Bronchial epithelial cell (primary cell): ENCODE measurements at places on chromosomes 16 and 17.

GRCh38 chr16:970386-970765 lies 408 bp downstream of the LMF1 start:
- no peak for DNase-seq

DNA sequence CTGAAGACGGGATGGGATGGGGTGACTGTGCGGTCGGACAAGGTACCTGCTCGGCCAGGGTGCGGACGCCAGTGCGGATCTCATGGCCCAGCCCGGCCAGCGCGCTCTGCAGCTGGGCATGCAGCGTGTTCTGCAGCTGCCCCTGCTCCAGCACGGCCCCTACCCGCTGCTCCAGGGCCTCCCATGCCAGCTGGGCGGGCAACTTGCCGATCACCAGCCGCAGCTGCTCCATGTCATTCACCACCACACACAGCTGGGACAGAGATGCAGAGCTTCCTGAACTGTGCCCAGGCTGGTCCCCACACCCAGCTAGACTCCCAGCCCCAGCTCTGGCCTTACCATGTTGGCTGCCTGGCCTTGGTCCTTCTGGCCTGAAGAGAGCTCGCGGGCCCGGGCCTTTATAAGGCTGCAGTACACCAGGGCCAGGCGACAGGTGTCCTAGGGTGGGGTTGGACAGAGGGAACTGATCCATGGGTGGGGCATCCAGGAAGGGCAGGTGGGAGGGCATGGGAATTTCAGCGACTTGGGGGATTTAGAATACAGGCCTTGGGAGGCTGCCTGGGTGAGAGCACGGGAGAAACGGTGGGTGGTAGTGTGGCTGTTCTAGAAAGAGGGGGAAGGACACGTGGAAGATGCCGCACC lies 9.8 kb downstream of the UNC13D start:
- DNase-seq: no peak

DNA sequence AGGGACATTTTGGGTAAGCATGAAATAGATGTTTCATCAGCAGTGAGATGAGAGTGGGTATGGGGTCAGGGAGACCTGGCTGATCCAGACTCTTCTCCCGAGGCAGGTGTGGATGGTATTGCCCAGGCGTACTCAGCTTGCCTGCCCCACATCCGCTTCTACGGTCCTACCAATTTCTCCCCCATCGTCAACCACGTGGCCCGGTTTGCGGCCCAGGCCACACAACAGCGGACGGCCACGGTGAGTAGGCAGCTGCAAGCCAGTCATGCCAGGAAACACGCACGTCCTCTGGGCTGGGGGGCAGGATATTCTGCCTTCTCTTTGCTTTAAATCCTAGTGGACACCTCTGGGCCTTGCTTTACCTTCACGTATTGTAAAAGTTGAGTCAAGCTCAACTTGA lies 44.7 kb downstream of the CPNE2 start:
- DNase-seq: no peak

GRCh38 chr16:8575399-8575798 lies 14.9 kb downstream of the TMEM114 start:
- no peak for DNase-seq

GRCh38 chr17:6496116-6496481 lies 51.8 kb downstream of the PIMREG start:
- DNase-seq: no peak

- DNase-seq: no peak
Observed at GRCh38 chr16:28146536-28146935, 65.2 kb downstream of the XPO6 start.

GRCh38 chr16:51821527-51821926 lies 670.5 kb upstream of the SALL1 start:
- no peak for DNase-seq

DNA sequence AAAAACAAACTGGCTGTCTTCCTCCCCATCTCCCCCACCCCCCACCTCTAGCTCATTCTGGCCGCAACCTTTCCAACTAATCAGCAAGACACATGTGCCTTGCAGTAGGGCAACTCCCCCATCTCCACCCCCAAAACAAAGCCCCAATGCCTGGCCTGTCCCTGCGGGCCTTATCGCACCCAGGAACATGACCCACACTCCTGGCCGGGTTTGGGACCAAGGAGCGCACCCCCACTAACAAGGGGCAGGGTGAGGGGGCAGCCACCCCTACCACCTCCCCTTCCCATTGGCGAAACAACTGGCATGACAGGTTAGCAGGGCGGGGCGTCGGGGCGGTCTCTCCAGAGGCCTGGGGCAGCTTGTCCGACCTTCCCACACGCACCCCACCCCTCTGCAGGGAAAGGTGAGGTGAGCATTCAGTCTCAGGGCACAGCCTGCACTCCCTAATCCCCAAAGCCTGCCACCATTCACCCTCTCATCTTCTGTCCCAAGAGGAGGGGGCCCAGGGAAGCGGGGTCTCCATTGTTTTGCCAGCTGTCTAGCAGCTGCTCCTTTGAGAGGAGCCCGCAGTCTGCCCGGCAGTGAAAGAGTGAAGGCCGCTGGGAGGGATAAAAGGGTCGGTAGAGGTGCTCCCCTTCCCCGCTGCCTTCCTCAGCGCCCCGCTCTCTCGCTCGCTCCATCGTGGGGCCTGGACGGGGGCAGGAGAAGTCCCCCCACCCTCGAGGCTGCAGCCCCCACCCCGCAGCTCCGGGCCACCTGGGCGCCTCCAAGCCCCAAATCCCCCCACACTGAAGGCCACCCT lies 765 bp downstream of the MYO18A start:
- peak; percentile 76 for DNase-seq

- DNase-seq: no peak
Observed at GRCh38 chr17:58247511-58248363, 9.4 kb downstream of the LPO start.

GRCh38 chr17:74520790-74521480 lies 10.3 kb downstream of the CD300LB start:
- DNase-seq: no peak

DNA sequence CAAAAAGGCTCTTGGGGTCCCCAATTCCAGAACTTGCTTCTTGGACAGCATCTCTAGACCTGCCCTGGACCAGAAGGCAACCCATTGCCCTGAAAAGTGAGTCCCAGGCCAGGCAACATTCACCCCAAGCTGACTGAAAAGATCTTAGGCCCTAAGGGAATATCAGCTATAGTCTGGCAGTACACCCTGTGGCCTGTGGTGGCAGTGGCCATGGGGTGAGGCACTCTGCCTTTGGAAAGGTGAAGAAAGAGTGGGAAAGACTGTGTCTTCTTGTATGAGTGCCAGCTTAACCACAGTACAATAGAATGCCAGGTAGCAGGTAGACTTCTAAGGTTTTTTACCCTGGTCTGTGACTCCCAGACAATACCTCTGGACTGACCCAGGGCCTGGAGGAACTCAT lies 564.5 kb downstream of the CDH8 start:
- no peak for DNase-seq

GRCh38 chr16:28587386-28587785 lies 9.5 kb downstream of the SULT1A2 start:
- DNase-seq: peak; percentile 43

DNA sequence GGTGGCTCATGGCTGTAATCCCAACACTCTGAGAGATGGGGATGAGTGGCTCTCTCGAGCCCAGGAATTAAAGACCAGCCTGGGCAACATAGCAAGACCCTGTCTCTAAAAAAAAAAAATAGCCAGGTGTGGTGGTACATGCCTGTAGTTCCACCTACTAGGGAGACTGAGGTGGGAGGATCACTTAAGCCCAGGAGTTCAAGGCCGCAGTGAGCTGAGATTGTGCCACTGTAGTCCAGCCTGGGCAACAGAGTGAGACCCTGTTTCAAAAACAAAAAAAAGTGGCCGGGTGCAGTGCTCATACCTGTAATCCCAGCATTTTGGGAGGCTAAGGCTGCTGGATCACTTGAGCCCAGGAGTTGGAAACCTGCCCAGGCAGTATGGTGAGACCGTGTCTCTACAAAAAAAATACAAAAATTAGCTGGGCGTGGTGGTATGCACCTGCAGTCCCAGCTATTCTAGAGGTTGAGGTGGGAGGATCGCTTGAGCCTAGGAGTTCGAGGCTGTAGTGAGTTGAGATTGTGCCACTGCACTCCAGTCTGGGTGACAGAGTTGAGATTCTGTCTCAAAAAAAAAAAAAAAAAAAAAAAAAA lies 3.0 kb downstream of the C16orf54 start:
- DNase-seq: no peak

GRCh38 chr17:8079291-8080207 lies 8.0 kb downstream of the ALOX12B start:
- peak; percentile 34 for DNase-seq

DNA sequence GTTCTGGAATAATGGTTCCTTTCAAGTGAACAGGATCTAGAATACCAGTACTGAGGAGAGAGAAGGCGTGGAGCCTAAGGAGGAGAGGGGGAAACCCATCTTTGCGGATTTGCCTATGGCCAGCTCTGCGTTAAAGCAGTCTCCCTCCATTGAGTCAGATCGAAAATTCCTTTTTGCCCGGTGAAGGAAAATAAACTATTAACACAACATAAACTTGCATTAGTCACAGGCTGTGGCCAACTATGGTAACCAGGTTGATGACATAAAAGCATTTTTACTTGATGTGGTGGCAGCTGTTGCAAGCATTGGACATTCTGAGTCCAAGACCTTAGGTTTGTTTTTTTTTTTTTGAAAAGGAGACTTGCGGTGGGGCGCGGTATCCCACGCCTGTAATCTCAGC lies 8.9 kb downstream of the LDAF1 start:
- peak; percentile 60 for DNase-seq

- DNase-seq: no peak
Observed at GRCh38 chr16:56106527-56106926, 84.8 kb upstream of the GNAO1 start.

GRCh38 chr17:56727876-56728617 lies 105.7 kb downstream of the C17orf67 start:
- peak; percentile 46 for DNase-seq

GRCh38 chr16:30533748-30534367 lies 800 bp downstream of the ZNF747 start:
- DNase-seq: no peak

DNA sequence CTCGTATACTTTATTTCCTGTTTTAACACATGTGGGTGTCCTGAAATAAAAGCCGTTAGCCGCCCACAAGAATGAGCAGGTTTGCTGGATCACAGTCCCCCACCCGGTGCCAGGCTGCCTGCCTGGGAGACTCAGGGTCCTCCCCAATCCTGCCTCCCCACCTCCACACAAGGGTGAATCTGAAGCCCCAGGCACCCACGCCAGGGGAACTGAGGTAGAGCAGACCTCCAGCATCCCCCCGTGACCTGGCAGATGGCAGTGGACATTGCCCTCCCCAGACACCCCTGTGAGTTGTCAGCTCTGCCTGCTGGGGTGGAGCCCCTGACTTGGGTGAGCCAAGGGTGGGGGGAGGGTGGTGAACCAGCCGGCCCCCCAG lies 114.8 kb downstream of the METRNL start:
- no peak for DNase-seq

DNA sequence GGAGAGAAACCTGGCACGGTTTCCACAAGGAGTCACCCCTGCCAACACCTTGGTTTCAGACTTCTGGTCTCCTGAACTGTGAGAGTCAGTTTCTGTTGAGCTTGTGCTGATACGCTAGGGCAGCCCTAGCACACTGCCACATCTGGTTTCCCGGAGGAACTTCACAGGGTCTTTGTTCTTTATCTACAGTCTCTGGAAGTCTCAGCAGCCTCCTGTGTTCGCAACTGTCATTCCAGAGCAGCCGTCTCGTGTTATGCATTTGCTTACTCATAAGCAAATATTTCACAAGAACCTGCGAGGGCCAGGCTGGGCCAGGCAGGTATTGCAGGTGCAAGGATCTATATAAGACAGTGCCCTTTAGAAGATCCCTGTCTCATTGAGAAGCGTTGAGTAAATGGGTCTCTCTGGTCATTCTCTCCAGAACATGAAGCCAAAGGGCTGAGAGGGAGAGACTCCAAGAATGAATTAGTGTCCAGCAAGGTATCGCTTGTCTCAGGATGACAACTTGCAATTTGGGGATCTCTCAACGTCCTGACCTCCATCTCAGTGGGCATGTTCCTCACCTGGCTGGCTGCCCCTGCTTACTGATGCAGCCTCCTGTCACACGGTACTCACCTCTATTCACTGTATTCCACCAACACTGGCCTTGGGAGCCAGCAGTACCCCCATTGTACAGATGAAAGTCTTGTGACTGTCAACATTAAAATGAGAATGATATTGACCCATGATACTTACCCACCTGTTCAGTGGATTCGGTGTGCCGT lies 141.2 kb downstream of the WWOX start:
- peak; percentile 84 for DNase-seq

DNA sequence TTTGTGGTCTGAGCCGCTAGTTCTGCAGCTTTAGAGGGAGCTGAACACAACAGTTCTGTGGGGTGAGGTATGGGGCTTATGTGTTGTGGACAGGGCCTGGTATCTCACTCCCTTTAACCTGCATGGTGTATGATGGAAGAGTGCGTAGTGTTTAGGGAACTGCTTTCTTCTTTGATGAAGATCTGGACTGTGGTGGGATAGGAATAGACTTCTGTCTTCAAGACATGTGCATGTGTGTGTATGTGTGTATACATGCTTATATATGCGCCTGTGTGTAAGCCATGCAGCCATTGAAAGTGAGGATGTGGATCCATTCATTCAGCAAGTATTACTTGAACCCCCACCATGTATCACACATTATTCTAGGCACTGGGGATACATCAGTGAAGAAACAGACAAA lies 114.8 kb upstream of the TMEM97 start:
- no peak for DNase-seq

GRCh38 chr16:85129876-85130704 lies 17.8 kb upstream of the CIBAR2 start:
- DNase-seq: no peak
